ENCODE measurements at places on chromosomes 4 and X.

GRCh38 chr4:105551965-105552746 lies at the start of gene ARHGEF38:
Gene ARHGEF38, plus strand, starts transcription at chr4:105552620. Its CDS starts 146 bp downstream, at chr4:105552766.
- no peak for DNase-seq

DNA sequence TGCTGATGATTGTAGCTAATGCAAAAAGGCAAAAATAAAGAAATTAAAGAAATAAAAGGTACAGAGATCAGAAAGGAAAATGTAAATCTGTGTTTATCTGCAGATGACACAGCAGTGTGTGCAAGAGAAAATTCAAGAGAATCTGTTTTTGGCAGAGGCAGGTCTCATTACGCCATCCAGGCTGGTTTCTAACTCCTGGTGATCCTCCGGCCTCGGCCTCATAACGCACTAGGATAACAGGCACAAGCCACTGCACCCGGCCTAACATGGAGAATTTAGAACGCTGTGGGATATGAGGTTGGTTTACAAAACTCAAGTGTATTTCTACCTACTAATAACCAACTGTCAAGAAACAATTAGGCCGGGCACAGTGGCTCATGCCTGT lies 29.4 kb downstream of the CTBP1 start:
- DNase-seq: no peak

DNA sequence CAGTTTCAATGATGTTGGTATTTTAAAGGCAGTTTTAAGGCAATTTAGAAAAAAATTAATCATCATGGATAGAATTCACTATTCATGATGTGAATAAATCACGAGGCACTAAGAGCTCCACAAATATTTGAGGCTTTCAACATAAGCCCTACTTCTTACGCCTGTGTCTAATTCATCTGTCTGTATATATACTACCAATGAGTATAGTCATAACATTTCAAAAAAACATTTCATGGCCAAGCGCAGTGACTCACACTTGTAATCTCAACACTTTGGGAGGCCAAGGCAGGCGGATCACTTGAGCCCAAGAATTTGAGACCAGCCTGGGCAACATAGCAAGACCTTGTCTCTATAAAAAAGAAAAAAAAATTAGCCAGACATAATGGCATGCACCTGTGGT lies 56.5 kb downstream of the FBXL5 start:
- no peak for DNase-seq

DNA sequence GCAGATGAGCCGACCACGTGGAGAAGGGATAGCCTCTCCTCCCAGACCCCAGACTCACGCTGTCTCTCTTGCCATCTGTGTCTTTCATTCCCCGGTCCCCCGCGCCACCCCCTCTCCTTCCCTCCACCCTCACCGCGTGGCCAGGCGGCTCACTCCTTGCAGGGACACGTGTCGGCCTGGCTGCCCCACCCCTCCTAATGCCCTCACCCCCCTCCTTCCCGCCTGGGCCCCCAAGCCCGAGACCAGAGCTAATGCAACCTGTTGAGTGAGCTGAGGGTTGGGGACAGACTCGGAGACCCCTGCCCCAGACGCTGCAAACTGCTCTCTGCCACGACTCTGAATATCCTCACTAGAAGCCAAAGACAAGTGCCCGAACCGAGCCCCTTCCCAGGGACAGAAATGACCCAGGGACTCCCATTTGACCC lies 1.8 kb downstream of the SLC38A5 start:
- peak; percentile 14 for DNase-seq

DNA sequence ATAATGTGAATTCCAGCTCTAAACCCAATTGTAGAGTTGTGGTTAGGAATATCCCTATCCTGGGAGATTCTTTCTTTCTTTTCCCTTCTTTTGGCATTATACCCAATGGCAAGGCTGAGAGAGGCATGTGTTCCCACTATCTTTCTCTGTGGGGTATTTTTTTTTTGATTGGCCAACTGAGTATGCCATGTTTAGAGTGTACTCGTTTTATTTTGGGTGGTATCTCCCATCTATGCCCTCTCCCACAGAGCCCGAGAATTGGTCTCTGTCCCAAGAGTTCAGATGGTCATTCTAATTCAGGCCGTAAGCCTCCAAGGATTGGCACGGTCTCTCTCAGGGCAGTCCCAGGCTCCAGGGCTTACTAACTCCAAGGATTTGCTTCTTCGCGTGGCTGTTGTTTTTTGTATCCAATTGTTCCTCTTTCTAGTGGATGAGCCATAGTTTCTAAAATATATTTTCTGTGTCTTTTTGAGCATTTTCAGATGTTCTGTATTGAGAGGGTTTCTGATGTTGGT lies 198.8 kb downstream of the SLC4A4 start:
- DNase-seq: no peak

- DNase-seq: no peak
These were observed 195.6 kb upstream of the TACR3 start for GRCh38 chr4:103915224-103915869.

Data from nephron progenitor cell (in vitro differentiated cells).